ENCODE measurements at places on chromosomes 12 and 14.

DNA sequence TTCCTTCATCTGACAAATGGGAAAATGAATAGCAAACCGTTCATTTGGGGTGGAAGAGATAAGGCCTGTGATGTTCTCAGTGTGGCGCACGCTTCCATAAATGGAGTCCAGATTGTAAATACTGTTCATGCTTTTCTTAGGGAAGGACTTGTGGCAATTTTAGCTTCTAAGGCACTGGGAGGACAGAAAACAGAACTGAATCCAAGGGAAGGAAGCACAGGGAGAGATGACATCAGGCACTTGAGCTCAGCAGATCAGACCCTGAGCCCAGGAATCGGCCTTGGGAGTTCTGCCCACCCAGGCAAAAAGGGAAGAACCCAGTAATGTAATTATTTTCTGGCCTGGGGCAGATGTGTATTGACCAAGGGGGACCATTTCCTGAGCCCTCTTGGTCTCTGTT, 7.2 kb upstream of the SH2B3 start:
- DNase-seq: no peak

- DNase-seq: no peak
Observed at GRCh38 chr14:50758945-50759344, 72.0 kb downstream of the NIN start.

DNA sequence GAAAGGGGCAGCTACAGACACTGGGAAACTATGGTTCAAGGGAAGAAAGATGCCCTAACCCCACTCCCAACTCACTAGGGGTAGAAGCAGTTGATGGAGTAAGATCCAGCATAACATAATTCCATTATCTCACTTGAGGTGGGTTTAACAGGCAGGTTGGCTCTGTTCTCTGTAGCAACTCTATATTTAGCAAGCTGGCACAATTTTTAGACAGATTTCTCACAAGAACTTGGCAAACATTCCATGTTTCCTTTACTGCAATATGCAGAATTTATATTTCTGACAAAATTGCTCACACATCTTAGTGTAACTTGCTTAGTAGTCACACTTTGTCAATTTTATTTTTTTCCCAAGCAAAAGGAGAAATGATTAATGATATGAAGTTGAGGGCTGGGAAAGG, 475.4 kb downstream of the RMST start:
- DNase-seq: no peak

DNA sequence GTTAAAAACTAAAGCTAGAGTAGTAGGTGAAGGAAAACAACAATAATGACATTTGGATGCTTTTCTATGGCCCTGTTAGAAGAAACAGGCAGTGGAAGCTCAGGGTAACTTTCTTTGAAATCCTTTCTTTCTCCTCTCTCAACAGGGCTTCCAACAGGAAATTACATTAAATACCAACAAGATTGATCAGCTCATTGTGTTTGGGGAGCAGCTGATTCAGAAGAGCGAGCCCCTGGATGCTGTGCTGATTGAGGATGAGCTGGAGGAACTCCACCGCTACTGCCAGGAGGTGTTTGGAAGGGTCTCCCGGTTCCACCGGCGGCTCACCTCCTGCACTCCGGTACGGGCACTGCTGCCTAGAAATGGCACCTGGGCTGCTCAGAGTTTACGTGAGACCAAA, 81.5 kb downstream of the ESR2 start:
- DNase-seq: no peak

DNA sequence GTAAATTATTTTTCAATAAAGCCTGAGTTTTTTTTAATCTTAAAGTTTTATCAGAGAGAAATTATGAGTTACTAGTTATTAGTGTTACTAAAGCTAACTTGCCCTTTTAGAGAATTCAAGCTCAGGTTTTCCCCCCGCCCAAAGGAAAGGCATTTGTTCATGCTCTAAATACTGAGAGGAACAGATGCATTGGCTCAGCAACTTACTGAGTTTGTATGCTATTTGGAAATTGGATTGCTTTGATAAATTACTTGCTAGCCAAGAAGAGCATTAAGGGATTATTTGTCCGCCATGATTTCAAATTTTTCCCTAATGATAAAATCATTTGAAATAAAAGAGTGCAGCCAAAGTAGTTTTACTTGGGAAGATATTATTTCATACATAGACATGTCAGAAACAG, 149.4 kb downstream of the METTL25 start:
- DNase-seq: no peak
